Dermis blood vessel endothelial cell (primary cell): ENCODE measurements at places on chromosomes 5 and 9.

DNA sequence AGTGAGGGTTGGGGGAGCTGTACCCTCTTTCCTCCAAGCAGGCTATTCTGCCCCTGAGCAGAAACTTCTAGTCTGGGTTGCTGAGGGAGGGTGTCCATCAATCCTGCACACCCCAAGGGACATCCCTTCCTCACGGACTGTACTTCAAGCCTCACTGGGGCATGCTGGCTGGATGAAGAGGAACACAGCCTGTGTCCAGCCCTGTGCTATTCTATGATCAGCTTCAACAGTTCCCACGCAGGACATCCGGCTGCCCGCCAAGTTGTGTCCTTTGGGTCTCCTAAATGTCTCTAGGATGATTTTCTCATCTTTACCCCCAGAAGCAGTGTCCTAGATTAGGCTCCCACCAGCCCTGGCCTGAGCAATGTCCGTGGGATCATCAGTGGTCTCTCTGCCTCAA, 68.1 kb downstream of the CRB2 start:
- DNase-seq, result no peak

GRCh38 chr5:164555809-164556208, 1050.4 kb downstream of the MAT2B start:
- no peak for DNase-seq

DNA sequence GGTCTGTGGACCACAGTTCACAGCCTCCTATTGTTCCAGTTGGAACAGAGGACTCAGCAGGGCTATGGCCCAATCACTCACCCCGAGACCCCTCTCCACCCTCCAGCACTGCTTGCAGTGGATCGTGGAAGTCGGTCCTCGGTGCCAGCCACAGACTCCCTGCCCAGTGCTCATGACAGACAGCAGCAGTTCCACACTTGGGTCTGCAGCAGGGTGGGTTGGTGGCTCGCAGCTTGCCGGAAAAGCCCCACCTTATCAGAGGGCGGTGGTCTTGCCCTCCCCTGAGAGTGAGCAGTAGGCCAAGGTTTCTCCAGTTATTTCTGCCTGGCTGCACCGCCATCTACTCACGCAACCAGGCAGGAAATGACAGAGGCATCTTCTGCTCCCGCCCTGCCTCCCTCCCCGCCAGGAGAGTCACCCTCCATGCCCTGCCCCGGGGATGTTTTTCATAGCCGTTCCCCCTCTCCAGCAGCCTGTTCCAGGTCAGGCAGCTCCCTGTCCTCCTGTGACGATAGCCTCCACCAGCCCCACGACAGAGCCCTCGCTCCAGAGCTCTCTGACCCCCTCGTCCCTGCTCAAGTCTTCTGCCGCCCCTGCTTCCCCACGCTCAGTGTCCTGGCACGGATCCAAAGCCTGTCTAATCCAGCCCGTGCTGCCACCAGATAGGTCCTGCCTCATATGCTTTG, 34.5 kb downstream of the UNC5A start:
- no peak for DNase-seq

GRCh38 chr9:115606838-115607237, 488.9 kb upstream of the TNC start:
- no peak for DNase-seq

DNA sequence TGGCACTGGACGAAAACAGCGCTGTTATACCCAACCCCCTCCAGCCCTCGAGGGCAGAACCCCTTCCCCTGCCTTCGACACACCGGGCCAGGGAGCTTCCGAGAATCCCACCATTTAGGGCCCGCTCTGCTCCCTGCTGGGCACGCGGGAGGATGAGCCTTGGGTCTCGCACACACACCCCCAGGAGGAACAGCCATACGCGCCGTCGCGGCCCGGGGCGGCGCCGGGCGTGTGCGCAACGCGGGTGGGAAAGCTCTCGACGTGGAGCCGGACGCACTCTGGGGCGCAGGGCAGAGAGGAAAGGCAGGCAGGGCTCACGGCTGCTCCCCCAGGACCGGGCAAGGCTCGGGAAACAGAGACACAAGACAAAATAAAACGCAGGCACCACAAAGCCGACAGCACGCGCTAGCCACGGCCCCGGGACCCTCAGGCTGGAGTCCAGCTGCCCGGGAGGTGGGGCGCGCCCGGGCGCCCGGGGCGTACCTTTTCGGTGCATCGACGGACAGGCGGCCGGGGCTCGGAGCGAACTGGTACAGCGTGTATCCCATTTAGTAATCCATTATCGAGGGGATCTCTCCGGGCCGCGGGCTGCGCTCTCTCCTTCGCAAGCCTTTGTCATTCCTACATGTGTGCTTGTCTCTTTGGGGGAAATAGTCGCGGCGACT, 789 bp downstream of the SEMA6A start:
- DNase-seq, result peak; percentile 34

- DNase-seq, result no peak
Observed at GRCh38 chr9:109033941-109034700, 20.8 kb upstream of the CTNNAL1 start.

- no peak for DNase-seq
Observed at GRCh38 chr9:121518634-121519033, 19.0 kb upstream of the GGTA1 start.

GRCh38 chr5:65037831-65038815, 269.4 kb downstream of the CWC27 start:
- DNase-seq, result peak; percentile 75

DNA sequence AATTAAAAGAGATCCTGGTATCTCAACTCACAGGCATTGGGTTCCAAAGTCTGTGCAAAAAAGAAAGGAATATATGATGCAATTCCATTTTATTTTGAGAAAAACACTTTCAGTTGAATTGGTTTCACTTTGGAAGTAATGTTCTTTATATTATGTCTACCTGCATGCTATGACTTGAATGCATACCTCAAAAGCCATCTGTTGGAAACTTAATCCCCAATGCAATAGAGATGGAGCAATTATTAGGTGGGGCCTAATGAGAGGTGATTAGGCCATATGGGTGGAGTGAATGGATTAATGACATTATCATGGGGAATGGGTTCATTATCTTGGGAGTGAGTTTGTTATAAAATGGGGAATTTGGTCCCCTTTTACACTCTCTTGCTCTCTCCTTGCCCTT, 293.3 kb downstream of the CSNK1G3 start:
- no peak for DNase-seq

- no peak for DNase-seq
Observed at GRCh38 chr9:31590091-31590490, 794.4 kb upstream of the ACO1 start.

DNA sequence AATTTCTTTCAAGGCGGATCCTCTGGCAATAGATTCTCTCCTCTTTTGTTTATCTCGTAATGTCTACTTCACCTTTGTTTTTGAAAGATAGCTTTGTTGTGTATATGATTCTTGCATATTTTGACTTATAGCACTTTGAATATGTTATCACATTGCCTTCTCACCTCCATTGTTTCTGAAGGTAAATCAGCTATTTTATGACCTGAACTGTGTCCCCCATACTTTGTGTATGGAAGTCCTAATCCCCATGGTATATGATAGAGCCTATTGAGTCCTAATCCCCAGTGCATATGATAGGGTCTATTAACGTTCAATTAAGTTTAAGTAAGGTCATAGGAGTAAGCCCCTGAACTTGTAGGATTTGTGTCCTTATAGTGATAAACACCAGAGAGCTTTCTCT, 910.2 kb upstream of the NUDT12 start:
- DNase-seq, result no peak

DNA sequence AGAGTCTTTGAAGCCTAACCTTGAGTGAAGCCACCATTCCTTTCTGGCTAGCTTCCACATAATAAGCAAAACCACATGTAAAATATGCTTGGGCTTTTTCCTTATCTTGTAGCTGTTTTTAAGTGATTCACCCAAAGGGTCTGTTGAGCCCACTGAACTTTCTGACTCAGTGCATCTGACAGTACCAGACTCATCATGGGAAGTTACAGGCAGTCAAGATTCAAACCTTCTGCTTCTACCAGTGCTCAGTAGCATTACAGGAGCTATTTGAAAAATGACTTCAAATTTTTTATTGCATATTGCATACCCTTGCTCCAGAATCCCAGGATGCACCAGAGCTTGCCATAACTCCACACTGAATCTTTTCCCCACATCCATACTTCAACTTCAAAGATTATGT, 87.5 kb upstream of the PTPRD start:
- DNase-seq, result no peak
